Left lung (tissue), 14 donors: ENCODE measurements at places on chromosomes 3 and 15. TPM values are rescaled to one million over a fixed set of nuclear protein-coding genes. Genes with fewer than 3 reads are reported as not detected.

- no peak for DNase-seq
These were observed 19.5 kb upstream of the C3orf70 start for GRCh38 chr3:185172086-185173049.

GRCh38 chr3:106582151-106582550 is 713.3 kb upstream of the CBLB start:
- no peak for DNase-seq

DNA sequence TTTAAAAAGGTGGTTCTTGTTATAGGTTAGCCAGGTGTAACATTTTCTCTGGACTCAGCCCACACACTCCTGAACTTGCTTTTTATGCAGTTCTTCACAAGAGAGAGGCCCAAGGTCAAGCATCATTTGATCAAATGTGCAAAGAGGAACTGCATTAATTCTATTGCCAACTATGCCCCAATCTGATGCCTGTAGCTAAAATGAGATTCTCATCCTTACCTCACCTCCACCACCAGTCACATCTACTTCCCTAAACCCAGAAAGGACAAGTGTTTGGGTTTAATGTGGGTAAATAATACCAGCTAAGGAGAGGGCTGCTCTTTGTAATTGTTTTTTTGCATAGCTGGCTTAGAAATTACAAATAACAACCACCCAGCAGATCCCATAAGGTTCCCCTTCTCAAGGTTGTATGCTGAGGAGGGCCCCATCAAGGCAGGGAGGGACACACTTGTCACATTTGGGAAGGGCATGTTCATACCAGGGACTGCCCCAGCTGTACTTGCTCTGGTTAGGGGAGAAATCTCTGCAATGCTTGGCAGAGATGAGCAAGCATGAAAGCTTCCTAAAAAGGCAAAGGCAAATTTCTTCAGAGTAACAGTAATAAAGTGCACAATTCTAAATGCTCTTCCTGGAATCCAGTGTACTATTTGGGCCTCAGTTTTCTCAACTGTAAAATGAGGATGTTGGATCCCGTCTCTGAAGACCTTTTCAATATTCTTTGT is 76.2 kb downstream of the TGFBR2 start:
- DNase-seq = no peak

- no peak for DNase-seq
These were observed 91.3 kb downstream of the UACA start for GRCh38 chr15:70672081-70672480.

- DNase-seq = no peak
These were observed 270.3 kb upstream of the LRRFIP2 start for GRCh38 chr3:37444696-37445095.

DNA sequence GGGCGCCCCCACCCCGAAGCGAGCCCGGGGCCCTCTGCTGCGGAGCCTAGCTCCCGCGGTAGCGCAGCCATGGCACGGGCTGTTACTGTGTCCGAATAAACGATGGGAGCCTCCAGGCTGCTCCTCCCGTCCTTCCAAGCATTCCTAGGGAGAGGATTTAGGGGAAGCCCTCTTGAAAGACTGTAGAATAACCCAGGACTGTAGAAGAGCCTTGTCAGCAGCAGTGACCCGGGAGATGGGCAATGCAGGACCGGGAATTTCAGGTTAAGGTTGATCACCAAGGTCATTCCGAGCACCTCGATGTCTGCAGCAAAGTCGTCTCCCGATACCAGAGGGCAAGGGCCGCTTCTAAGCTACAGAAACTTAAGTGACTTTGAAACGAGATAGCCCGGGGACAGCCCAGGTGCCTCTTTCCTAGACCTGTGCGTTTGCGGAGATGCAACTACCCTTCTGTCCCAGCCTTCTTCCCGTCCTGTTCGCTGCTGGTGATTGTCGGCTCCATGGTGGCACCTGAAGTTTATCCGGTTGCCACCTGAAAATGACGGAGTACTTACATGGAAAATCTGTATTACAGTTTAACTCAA is 753 bp upstream of the MYO5A start:
- no peak for DNase-seq

GRCh38 chr15:78880242-78880533 is 7.5 kb downstream of the MORF4L1 start:
- no peak for DNase-seq

SPINK8 gene
- not detected for polyA plus RNA-seq

NPHP3 gene
- 88.5 TPM for polyA plus RNA-seq

UROC1 gene
- 0.24 TPM for polyA plus RNA-seq

CCR5 gene
- 0.41 TPM for polyA plus RNA-seq

GP9 gene
- 2.3 TPM for polyA plus RNA-seq

GOLGA8S gene
- polyA plus RNA-seq = 1.8 TPM
